ENCODE measurements at places on chromosomes 5 and 9.

DNA sequence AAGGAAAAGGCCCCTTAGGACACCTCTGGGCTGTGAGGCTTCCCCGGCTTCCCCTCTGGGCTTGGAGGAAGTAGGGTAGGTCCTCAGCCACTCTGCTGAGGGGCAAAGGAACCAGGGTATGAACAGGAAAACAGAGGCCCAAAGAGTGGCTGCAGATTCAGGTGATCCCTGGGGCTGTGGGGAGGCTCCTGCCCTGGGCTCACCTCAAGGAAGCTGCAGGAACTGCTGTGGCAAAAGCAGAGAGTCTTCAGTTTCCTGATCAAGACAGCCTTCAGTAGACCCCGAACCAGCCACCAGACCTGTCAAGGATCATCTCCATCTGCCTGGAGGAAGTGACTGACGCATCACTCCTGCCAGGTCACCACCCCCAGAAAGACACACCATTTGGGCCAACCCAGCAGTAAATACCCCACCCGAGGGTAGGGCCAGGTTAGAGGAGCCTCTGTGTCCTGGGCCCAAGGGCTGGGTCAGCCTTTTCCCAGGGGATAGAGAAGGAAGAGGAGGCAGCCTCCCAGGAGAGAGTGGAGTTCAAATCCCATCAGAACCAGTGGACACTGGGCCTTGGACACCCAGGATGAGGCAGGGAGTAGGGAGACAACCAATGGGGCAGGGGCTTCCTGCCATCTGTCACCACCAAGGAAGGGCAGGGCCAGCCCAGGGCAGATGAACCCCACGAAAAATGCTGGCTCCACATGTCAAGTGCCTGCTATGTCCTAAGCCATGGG is 5.8 kb upstream of the ST6GALNAC6 start:
- DNase-seq = peak; percentile 77

DNA sequence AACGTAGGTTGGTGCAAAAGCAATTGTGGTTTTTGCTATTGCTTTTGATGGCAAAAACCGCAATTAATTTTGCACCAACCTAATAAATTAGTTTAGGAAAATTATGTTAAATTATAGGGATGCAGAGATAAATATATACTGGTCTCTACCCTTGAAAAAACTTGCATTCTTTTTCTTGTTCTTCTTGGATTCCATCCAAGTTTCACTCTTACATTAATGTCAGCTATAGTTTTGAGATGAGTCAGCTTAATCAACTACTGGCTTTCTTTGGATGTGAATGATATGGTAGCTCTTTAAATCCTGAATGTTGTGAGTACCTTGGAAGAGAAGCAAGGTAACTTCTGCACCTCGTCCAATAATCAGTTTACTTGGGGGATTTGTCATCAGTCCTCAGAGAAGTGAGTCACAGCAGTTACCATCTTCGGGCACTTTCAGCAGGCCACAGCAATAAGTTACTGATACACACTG is 549.0 kb upstream of the ZNF608 start:
- DNase-seq = peak; percentile 18

- no peak for DNase-seq
Observed at GRCh38 chr5:22500556-22500955, 352.6 kb downstream of the CDH12 start.

DNA sequence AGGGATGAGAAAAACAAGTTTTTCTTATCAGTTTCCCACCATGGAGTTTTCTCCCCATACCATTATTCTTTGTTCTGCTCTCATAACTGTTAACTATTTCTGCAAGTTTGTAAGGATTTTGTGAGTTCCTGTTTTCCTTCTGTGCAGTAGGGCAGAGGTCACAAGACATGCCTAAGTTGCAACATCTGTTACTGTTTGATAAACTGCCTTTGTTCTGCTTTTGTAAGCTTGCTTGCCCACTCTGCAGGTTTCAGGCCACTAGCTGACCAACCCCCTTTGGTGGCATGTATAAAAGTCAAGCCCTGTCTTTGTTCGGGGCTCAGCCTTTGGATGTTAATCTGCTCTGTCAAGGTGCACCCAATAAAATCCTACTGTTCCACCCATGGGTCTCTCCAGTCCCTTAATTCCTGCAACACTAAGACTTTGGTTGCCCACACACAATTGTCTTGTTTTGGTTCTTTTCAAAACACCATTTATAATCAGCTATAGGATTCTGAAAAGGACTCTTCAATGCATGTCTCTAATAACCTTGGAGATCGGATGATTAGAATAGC is 545.4 kb downstream of the CDH9 start:
- DNase-seq = no peak

DNA sequence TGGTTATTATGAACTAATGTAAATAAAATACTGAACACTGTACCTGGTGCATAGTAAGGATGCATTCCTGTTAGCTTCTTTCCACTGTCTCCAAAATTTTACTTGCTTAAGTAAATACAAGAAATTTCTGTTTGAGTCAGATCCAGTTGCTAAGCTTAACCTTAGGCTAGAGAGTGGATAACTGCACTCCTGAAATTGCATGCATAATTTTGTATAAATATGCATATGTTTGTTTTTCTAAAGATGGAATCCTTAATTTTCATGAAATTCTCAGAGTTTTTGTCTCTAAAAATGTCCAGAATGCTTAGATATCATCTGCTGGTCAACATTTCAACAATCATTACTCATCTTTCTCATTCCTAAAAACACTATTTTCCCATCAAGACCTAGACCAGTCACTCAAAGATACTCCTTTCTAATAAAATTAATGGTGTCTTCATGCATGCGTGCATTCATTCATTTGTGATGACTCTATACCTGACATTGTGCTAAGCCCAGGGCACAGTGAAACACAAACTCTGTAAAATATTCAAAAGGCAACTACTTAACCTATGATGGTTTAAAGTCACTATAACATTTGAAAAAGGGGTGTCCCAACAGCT is 284.8 kb downstream of the SEC61B start:
- no peak for DNase-seq

DNA sequence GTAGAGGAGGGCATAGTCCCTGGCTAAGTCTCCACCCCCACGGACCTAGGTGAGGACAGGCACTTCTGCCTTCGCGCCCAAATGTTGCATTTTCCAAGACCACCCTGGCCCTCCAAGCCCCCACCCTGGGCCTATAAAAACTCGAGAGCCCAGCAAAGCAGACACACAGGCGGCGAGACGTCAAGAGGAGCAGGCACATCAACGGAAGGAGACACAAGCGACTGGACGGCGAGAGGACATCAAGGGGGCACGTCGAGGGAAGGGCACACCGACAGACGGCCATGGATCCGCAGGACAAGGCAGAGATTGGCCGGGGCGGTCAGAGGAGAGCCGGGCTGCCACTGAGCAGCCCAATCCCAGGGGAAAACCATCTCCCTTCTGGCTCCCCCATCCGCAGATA is 348.0 kb downstream of the MTRR start:
- no peak for DNase-seq

DNA sequence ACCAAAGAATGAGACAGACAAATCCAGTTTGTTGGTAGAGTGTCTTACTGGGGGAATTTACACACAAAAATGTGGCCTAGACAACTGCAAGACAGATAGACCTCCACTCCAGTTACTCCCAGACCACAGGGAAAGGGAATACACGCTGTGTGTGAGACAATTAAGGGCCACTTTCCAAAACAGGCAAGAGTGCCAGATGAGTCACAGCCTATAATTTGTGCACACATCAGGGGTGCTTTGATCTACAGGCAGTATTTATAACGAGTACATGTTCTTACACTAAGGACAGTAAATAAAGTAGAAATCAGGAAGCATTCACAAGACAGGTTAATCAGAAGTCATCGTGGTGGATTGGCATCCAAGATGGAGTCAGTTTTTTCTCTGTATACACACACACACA is 114.8 kb downstream of the ZNF622 start:
- DNase-seq = no peak

GRCh38 chr5:140146523-140146842 is 20.7 kb downstream of the IGIP start:
- DNase-seq = no peak

GRCh38 chr5:179866241-179867078 is 7.8 kb upstream of the MRNIP start:
- DNase-seq = peak; percentile 45

DNA sequence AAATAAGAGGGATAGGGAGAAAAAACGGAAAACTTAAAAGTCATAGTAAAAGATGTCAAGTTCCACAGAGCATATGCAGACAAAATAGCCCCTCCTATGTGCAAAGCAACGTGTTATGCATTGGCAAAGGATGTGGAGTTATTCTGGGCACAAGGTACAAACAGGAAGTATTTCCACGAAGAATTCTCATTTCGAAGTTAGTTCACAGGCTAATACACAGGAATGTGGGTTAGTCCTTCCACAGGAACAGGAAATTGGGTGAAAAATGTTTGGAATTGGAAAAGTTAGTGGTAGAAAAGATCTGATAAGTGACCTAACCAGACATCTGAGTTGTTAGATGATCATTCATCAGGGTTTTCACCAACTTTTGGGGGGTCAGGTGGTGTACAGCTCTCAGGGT is 326.6 kb downstream of the EBF1 start:
- DNase-seq = no peak

DNA sequence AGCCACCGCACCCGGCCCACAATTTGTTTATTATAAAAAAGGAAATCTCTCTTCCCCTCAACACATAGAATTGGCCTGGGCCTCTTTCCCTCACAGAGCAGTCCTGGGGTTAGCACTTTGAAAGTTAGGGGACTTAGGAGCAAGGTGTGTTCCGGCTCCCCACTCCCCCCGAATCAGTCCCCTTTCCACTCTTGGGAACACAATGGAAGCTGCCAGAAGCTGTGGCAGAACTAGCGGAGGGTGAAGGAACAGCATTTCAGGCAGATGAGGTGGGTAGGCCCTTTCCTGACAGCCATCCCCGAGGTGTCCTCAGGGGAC is 16.4 kb upstream of the C5orf47 start:
- DNase-seq = no peak

DNA sequence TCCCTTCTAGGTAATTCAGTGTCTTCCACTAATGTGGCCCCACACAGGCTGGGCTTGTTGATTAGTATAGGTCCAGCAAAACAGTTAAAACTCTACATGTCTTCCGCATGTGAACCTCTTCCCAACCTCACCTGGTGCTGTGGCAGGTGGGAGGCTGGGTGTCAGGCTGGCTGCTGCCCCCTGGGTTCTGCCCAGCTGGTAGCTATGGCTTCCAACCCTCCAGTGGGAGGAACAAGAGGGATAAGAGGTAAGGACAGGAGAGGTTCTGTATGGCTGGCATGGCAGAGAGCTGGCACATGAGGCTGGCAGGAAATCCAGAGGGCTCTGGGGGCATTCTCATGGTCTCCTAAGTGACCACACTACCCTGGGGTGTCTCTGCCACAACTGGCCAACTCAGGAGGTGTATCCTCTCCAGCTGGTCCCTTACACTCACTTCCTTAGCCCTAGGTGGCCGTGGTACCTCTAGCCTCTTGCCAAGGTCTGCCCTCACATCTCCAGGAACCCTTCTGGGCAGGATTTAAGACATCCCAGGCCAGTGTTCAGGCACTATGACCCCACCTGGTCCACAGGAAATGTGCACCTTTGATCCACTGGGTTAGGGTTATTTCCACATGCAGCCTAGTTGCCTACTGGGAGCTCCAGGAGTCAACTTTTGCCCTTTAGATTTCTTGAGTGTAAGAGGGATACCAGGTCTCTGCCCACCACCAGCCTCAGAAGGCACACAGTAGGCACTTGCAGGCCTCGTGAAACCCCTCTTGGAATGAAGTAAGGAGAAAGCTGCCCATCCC is 41.7 kb downstream of the AHRR start:
- DNase-seq = no peak

GRCh38 chr5:125409234-125409860 is 662.9 kb upstream of the ZNF608 start:
- DNase-seq = no peak

- DNase-seq = peak; percentile 82
Observed at GRCh38 chr9:110007477-110008270, 200.3 kb downstream of the C9orf152 start.

GRCh38 chr9:121888438-121888775 is 204.7 kb downstream of the TTLL11 start:
- no peak for DNase-seq

DNA sequence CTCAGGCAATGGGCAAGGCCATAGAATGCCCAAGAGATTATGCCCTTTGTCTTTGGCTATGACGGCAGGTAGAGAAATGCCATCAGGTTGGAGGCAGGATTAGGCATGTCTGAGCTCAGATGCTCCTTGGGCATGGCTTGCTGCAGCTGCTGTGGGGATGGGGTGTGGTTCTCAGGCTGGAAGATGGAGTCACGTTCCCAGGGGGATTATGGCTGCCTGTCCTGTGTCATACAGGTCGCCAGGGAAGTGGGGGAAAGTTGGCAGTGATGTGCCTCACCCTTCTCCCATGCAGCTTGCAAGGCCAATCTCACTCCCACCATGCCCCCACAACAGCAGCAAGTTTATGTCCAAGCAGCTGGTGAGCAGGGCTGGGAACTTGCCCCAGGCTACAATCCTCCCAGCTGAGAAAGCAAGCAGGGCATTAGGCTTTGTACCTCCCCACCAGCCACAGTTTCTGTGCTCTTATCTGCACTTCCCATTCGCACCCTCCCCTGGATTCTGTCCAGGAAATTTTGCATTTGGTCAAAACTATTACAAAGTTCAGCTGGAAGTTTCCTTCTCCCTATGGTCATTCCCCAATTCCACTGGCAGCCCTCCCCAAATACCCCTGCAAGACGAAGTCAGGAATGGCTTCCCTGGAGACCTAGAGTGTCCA is 1788.0 kb upstream of the NUDT12 start:
- DNase-seq = no peak

- no peak for DNase-seq
Observed at GRCh38 chr5:116686438-116686837, 111.8 kb upstream of the SEMA6A start.

DNA sequence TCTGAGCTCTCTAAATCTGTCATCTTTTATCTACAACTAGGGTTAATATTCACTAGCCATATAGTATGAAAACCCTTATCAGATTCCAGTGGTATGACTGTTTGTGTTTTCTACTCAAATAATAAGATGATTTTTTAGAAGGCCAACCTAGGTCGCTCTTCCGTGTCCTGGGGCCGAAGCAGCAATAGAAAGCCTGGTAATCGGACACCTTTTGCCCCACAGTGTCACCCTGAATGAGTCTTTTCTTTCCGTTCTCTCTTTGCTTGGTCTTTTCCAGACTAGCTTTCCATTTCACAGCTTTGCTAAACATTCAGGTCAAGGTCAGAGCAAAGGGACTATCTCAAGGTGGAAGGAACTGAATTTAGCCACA is 243.3 kb upstream of the ANKRD55 start:
- DNase-seq = no peak

- no peak for DNase-seq
Observed at GRCh38 chr9:125758986-125759763, 12.0 kb downstream of the PBX3 start.

GRCh38 chr5:34051374-34051980 is 8.5 kb upstream of the C1QTNF3 start:
- no peak for DNase-seq

- no peak for DNase-seq
Observed at GRCh38 chr9:100441911-100442361, 15.0 kb downstream of the MSANTD3 start.

Measured in GM12865 (cell line).